Foreskin keratinocyte (primary cell): ENCODE measurements at places on chromosomes 1 and 21. TPM values are rescaled to one million over a fixed set of nuclear protein-coding genes. Genes with fewer than 3 reads are reported as not detected.

GRCh38 chr1:156838972-156839371, 19.9 kb downstream of the INSRR start:
- DNase-seq, result no peak

DNA sequence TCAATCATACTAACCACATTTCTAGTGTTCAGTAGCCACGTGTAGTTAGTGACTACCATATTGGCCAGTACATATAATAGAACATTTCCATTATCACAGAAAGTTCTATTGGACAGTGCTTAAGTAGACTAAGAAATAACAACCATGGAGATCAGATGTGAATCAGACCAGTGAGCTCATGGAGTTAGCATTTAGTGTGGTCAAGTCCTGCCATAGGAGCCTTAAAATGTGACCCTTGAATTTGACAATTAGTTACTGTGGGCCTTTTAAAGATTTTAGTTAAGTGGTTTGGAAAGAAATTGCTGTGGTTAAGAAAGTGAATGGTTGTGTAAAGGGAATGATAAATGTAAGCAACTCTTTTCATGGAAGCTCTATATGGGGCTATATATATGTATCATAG, 123.4 kb downstream of the POU2F1 start:
- no peak for DNase-seq

DNA sequence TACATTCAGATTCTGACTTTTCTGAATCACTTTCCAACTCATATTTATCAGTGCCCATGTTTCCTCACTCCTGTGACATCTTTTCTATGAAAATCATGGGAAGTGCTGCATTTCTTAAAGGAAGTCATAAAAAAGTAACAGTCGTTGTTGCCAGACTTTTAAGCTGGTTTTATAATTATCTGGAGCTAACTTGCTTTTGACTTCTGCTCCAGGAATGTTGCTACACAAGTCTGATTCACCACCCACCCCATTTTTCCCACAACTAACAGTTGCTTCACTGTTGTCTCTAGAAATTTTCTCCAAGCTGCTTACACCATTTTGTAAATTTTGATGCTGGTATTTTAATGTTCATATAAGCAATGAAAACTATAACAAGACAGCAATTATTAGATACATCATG, 12.2 kb downstream of the FCRLB start:
- DNase-seq, result peak; percentile 88

DNA sequence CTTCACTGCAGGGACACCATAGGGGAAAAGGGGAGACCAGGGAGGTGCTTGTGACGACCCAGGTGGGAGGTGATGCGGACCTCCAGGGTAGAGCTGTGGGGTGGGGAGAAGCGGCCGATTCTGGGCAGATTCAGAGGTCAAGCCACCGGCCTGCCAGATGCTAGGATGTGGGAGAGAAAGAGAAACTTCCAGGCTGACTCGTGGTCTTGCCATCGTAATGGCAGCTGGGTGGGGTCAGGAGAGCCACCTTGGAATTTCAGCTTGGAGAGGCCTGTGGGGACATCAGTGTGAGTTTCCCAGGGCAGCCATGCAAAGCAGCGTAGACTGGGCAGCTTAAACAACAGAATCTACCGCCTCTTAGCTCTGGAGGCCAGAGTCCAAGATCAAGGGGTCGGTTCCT, 258.0 kb upstream of the VAMP3 start:
- DNase-seq, result no peak

GRCh38 chr1:212218911-212219310, 66.3 kb upstream of the PPP2R5A start:
- DNase-seq, result no peak

ERVH48-1 gene
- 0.03 TPM in 1 of 2 replicates, not detected in the other for polyA plus RNA-seq

GRCh38 chr1:172470149-172470548, 26.3 kb upstream of the PIGC start:
- no peak for DNase-seq

ADORA1 gene
- polyA plus RNA-seq, result 0.20 and 0.59 TPM in 2 replicates

DNA sequence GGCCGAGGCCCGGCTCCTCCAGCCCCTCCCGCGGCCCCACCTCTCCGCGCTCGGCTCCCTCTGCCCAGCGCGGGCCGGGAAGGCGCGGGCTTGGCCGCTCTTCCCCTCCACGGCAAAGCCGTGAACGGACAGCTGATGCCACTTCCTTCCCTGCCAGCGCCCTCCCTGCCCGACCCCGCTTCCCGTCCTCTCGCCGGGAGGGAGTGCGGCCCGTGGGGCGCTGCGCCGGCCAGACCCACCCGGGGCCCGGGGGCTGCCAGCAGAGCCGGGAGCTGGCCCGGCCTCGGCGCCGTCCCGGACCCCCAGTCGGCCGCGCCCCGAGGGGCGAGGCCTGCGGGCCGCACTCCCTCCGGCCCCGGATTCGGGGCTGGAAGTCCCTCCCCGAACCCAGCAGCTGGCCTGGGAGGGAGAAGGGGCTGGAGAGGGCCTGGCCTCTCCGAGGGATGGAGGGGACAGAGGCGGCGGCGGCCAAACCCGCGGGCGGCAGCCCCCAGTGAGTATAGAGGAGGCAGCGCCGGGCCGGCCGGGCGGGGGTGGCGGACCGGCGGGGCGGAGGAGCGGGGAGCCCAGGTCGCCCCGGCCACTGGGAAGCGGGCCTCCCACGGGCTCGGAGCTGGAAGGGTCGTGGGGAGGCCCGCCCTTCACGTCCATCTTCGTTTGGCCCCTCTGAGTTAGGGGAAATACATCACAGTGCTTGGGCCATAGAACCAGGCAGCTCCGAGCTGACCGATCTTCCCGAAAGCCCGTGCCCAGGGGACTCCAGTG, at the start of gene KIAA1614:
TSS of gene KIAA1614 (plus strand) at position 97 of the 765 bp plus-strand sequence. CDS start at position 444, 347 bp downstream.
- no peak for DNase-seq

DNA sequence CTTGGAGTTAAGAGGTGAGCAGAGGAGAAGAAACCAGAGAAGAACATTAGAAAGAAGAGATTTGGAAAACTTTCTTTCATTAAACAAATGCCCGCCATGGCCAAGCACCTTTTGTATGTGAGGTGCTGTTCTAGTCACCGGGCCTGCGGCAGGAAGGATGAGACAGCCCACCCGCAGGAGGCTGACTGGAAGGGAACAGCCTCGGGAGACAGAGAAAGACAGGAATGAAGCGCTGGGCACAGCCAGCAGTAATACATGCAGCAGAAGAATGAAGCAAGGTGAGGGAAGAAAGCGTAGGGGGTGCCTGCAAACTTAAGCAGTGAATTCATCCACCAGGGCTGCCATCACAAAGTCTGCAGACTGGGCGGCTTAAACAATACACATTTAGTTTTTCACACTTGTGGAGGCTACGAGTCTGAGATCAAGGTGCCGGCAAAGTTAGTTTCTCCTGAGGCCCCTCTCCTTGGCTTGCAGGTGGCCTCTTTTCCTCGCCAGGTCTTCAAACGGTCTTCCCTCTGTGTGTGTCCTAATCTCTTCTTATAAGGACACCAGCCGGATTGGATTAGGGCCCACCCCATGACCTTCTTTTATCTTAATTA, 188.1 kb downstream of the PSMG1 start:
- peak; percentile 35 for DNase-seq

- DNase-seq, result no peak
Observed at GRCh38 chr1:2554621-2555387, 1.4 kb upstream of the TNFRSF14 start.

GRCh38 chr1:193183019-193183627, 3.3 kb downstream of the B3GALT2 start:
- peak; percentile 38 for DNase-seq

DNA sequence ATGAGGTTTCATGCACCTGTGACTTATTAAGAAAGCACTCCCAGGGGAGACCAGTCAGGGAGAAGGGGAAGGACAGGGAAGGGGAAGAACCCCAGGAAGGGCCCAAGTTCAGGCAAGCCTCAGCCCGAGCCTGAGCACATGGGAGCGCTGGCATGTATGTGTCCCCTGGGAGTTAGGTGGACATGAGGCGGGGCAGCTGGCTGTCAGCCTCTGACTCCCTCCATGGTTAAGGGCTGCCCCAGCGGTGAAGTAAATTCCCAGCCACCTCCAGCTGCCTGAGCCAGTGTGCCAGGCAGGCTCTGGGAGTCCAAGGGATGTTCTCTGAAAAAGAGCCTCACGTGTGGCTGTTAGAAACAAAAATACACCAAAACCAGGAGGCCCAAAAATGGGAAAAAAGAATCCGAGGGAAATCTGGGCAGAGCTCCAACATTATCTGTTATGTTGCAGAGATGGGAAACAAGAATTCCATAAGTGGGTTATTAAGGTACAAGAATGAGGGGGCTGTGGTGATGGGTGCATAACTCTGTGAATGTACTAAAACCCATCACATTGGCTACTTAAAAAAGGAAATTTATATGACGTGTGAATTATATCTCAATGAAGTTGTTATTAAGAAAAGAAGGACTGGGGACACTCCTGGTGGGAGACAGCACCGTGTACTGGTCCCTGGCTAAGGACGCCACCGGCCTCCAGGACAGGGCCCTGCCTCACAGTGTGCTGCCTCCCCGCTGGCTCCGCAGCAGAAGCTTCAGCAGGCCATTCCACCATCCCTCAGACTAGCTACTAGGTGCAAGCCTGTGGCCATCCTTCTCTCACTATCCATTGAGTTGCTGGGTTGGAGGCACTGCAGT, 18.7 kb downstream of the DMRTB1 start:
- DNase-seq, result no peak

- no peak for DNase-seq
Observed at GRCh38 chr1:25216123-25216522, 16.2 kb downstream of the SYF2 start.

DNA sequence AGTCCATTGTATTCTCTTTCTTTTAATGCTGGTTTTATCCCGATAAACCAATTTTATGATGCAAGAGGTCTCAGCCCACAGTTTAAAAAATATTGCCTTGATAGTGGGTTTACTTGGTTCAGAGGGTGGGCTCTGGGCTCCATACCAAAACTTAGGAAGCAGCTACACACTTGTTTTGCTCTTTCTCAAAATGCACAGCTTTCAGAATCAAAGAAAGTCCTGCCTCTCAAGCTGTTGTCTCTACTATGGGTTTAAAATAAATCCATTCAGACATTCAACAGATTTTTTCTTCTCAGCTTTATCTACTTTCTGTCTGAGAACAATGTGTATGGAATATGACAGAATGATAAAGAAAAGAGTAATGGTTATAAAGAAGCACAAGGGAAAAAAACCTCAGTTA, 14.8 kb upstream of the HHAT start:
- DNase-seq, result no peak

IRF6 gene
- 70.3 and 93.1 TPM in 2 replicates for polyA plus RNA-seq

FLG gene
- 0.08 and 0.10 TPM in 2 replicates for polyA plus RNA-seq

DNA sequence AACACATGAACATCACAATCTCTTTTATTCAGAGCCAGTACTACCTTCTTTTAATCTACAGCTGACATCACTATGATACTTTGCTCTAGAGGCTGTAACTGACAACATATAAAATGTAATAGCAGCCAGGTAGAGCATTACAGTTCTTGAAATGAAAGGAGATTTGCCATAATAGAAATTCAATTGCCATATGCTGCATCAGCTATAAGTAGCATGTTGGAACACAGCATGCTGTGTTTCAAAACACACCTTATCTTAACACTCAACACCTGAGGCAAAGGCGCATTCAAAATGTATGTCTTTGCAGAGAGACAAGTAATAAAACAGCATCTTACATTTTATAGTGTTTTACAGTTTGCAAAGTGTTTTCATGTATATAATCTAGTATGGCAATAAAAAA, 24.0 kb upstream of the KRTAP21-1 start:
- no peak for DNase-seq

S100A12 gene
- polyA plus RNA-seq, result not detected in 2 replicates

DNA sequence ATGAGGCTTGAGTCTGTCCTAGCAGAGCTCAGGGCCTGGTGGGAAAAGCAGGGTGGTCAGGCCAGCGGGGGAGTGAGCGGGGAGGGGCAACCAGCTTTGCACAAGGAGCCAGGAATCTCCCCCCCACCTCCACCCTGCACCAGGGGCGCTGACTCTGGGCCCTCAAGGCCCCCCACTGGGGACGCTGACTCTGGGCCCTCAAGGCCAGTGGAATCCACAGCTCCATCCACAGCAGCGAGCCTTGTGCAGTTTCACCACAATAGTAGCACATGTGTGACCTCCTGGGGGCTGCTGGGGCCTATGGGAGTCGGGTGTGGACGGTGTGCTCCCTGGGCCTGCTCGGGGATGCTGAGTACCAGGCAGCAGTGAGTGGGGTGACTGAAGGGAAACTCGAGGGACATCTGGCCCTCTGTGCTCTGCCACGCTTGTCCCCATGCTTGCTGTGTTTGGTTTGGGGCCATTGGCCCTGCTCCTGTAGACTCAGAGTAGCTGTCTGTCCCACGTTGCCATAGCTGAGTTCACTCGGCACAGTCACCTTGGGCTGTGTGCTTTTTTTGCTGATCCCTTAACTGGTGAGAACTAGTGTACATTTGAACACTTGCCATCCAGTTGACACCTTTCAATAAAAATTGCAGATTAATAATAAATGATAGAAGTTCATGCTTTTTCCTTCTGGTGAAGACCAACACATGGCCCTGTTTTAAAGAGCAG, 89.2 kb downstream of the ADARB1 start:
- DNase-seq, result no peak

DNA sequence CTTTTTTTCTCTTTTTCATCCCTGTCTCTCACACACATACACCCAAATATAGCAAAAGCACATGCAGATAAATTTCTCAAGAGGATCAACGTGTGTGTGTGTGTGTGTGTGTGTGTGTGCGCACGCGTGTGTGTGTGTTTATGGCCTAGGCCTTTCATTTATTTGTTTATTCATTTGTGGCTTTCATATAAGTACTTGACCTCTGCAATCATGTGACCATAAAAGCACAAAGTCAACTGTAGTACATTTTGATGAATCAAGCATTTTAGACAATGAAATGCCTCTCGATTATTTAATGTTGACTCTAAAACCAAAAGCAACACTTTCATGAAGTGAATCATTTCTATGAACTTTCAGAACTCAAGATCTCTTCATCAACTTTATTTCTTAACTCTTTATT, 194.1 kb upstream of the ADGRL2 start:
- no peak for DNase-seq

- DNase-seq, result no peak
Observed at GRCh38 chr1:162218546-162218945, 149.1 kb downstream of the NOS1AP start.

- peak; percentile 95 for DNase-seq
Observed at GRCh38 chr1:214475331-214475730, 76.1 kb downstream of the PTPN14 start.

GRCh38 chr21:30979054-30979453, 59.2 kb downstream of the KRTAP19-8 start:
- DNase-seq, result no peak

ATP6V1G3 gene
- polyA plus RNA-seq, result not detected in 2 replicates

- DNase-seq, result no peak
Observed at GRCh38 chr1:117732956-117733355, 127.1 kb downstream of the TENT5C start.

INPP5B gene
- 2.7 and 3.2 TPM in 2 replicates for polyA plus RNA-seq

NTMT2 gene
- not detected in 2 replicates for polyA plus RNA-seq
